Uterus (tissue), 4 donors: ENCODE measurements at places on chromosomes 1 and 21. TPM values are rescaled to one million over a fixed set of nuclear protein-coding genes. Genes with fewer than 3 reads are reported as not detected.

DNA sequence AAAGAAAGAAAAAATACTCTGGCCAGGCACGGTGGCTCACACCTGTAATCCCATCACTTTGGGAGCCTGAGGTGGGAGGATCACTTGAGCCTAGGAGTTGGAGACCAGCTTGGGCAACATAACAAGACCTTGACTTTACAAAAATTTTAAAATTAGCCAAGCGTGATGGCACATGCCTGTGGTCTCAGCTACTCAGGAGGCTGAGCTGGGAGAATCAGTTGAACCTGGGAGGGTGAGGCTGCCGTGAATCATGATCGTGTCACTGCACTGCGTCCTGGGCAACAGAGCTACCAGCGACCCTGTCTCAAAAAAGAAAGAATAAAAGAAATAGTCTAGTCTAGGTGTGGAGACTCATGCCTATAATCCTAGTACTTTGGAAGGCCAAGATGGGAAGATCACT, 22.3 kb downstream of the RRP1B start:
- no peak for DNase-seq

DNA sequence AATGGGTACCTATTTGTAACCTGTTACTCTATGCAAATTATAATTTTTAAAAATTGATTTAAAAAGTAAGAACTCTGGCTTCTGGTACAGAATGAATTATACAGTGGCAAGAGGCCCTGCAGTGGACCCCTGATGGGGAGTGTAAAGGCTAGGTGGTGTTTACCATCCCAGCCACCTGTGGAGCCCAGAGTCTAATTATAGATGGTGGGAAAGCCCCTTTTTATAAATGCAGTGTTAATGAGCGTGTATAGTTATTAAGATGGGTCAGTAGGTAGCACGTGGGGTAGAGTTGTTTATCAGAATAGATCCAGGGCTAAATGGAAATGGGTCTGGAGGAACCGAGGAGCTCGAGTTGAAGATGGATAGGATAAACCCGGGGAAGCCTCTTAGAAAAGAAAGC, 13.9 kb upstream of the PRELP start:
- no peak for DNase-seq

GRCh38 chr1:162716552-162716951, 74.0 kb upstream of the HSD17B7 start:
- no peak for DNase-seq

DNA sequence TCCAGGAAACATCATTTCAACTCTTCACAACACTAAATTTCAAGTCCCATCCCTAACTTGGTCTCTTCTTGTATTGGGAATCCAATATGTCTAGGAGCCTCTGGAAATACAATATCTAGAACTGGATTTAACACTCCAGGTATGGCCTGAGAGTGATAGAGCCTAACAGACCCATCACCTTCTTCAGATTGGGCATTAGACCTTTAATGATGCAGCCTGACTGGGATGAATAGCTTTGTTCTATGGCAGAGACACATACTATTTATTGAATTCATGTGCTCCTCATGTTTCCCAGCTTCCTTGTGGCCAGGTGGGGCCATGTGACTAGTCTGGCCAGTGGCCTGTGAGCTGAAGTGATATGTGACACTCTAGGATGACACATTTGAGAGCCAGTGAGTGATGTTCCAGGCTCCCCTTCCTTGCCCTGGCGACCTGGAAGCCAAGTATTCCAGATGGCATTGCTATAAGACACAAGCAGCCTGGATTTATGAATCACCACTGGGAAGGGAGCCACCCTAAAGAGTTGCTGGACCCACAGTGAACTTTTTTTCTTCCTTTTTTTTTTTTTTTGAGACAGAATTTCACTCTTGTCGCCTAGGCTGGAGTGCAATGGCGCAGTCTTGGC, 31.0 kb upstream of the POU3F1 start:
- no peak for DNase-seq

DNA sequence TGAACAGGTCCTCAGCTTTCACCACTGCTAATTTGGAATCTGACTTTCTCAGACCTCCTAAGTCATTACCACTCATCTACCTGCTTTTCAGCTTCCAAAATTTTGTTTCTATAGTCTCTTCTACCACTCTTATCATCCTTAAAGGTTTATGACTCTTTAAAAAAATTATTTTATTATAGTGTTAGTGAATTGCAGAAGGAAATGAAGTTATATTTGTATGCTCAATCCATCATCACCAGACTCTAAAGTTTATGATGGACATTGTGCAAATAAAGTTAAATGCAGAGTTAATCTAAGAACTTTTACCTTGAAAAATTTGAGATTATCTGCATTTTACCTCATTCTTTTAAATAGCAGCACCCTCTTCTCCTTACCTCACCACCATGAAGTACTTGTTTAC, 14.6 kb downstream of the CDC42BPA start:
- no peak for DNase-seq

DNA sequence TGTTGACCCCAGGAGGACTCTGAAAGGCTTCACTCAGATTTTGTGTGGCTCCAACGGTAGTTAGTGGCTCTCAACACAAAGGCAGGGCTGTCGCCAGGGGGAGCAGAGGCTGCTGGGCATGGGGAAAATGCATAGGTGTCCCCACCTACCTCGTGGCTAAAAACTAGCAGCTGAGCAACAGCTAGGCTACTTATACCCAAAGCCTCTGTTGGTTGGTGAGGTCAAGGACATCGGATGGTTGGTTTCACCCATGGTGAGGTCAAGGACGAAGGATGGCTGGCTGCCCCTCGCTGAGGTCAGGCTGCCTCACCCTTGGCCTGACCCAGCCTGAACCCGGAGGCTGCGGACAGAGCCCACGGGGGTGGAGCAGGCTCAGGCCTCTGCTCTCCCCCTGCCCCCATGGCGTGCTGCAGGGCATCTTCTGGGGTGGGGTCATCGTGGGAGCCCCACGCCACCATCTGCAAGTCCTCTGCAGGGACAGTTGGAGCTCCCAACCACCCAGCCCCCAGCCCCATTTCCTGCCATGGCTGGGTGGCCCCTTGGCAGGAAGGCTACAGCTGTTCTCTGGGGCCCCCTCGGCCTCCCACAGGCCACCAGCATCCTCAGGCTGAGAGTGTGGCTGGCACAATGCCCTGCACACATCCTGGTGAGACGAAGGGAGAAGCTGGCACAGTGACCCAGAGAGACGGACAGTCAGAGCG, 8.5 kb upstream of the GNB1 start:
- no peak for DNase-seq

DNA sequence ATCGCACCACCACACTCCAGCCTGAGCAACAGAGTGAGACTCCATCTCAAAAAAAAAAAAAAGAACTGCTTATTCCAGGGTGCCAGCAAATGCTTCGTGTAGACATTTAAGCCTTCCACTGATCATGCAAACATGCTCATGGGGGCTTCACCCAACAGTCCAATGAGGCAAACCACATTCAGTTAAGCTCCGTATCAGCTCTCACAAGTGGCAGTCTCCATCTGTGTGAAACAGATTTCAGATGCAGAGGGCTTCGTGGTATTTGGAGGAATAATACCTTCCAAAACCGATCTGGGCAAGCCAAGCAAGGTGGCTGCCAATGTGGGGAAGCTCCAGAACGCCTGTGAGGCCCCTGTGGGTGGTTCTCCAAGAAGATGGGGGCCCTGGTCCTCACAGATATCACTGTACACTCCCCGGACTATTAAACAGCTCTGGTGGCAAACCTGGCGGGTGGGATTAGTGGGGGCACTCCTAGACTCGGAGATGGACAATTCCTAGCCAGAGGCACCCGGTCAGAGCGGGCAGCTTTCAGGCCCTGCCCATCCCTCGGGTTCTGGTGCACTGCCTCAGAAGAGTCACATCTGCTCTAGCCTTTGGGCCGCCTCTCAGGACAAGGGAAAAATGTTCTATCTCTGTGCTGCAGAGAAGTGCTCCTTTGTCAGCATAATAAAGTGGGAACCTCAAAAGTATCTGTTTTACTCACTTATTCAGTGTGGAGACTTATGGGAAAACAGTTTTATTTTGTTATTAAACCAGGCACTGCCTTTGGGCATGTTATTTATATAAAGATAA, 10.2 kb downstream of the CREG1 start:
- DNase-seq = no peak

Gene TTC24
- not detected for total RNA-seq

Gene HRNR
- not detected for total RNA-seq

Gene UBXN11
- total RNA-seq = 13.8 TPM

Gene KLF17
- total RNA-seq = not detected
